Hematopoietic multipotent progenitor cell treated with erythropoietin and hydrocortisone succinate and interleukin-3 and kit ligand, for 6 days (in vitro differentiated cells): ENCODE measurements at places on chromosomes 1 and 21.
A peak's percentile ranks its signal among the peaks of the same experiment; 100 is the strongest.

DNA sequence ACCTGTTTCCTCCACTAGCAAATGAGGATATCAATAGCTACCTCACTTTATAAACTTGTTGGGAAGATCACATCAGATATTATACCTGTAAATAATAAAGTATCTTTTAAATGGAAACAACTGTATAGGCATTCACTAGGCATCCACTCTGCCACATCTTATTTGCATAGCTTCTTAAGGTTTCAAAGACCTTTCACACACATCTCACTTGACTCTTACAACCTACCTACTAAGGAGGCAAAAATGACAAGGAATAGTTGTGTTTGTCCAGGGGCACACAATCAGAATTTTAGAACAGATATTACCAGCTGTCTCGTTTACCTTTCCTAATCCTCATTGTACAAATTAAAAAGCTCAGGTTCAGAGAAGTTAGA is 51.5 kb downstream of the VANGL2 start:
- DNase-seq, result no peak

- DNase-seq, result no peak
Measured at GRCh38 chr1:154533952-154534844, 24.3 kb downstream of the UBE2Q1 start.

GRCh38 chr1:166379447-166379846 is 212.6 kb upstream of the FAM78B start:
- no peak for DNase-seq

DNA sequence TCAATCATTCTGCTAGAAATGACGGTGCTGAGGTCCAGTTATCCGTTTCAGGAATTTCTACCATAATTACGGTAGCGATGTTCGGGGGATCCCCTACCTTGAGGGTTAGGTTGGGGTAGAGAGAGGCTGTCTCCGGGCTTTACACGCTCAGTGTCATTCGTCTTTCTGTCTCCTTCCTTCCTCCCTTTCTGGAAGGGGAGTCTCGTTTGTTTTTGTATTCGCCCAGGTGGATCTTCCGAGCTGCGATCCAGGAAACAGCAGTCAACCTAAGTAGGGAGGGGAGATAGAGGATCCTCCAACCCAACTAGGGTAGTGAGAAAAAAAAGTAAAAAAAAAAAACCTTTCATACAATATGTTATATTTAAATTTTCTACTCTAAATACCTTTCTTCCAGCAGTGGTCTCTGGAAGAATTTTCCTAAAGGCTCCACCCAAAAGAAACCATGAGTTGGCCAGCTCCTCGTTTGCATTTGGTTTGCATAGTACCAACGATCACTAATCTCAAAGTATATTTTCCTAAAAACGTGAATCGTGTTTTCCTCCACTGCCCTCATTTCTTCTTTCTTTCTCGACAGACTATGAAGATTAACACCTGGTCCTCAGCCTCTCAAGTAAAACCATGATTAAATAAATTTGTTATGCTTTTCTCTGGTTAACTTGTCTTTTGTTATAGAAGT is 611 bp upstream of the PIK3C2B start:
- DNase-seq, result no peak

DNA sequence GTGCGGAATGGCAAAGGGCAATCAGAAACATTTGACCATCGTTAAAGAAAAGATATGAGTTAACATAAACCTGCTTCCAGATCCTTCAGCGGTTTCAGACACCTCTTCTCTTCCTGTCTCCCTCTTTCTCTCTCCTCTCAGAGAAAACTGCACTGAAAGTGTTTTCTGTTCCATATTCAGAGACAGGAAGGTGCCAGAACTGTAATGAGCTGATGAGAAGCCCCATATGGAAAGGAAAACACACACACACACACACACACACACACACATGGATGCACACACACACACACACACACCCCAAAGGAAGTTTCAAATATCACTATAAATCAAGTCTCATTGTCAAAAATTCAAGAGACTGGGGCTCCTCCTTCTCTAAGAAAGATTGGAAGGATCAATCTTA is 515.5 kb downstream of the NUF2 start:
- DNase-seq, result no peak

- DNase-seq, result no peak
Measured at GRCh38 chr1:40362699-40363098, 10.8 kb upstream of the SMAP2 start.

DNA sequence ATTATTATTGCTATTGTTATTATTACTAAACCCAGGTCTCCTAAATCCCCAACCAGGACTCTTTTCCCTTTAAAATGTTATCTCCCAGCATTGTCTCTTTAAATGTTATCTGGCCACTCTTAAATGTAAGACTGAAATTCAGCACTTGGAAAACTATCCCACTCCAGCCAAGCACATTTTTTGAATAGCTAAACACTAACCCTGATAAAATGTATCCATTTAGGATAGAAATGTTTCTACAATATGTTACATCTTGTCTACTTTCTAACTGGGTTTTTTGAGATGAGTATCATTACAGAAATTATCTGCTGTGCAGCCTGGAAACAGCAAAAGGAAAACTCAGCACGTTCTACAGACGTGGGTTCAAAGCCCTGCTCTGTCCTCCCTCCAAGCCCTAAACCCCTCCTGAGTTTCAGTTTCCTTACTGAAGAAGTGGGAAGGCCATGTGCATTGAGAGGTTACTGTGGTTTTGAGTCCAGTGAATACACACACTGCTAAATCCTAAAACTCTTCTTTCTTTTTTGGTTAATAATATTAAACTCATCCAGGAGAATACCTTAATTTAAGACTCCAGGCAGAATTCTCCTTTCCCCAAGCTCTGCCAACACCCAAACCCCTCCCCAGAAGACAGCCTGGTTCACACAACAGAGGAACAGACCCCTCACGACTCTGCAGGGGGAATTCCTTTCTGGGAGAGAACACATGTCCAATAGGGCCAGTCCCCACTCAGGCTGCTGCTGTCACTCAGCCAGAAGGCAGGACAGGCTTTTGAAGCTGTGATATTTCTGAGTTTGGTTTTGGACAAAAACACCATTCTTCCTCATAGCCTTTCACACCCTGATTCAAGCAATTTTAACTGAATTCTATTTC is 41.9 kb downstream of the HIVEP3 start:
- no peak for DNase-seq

- peak; percentile 85 for DNase-seq
Measured at GRCh38 chr1:21216835-21217811, 40.4 kb upstream of the EIF4G3 start.

DNA sequence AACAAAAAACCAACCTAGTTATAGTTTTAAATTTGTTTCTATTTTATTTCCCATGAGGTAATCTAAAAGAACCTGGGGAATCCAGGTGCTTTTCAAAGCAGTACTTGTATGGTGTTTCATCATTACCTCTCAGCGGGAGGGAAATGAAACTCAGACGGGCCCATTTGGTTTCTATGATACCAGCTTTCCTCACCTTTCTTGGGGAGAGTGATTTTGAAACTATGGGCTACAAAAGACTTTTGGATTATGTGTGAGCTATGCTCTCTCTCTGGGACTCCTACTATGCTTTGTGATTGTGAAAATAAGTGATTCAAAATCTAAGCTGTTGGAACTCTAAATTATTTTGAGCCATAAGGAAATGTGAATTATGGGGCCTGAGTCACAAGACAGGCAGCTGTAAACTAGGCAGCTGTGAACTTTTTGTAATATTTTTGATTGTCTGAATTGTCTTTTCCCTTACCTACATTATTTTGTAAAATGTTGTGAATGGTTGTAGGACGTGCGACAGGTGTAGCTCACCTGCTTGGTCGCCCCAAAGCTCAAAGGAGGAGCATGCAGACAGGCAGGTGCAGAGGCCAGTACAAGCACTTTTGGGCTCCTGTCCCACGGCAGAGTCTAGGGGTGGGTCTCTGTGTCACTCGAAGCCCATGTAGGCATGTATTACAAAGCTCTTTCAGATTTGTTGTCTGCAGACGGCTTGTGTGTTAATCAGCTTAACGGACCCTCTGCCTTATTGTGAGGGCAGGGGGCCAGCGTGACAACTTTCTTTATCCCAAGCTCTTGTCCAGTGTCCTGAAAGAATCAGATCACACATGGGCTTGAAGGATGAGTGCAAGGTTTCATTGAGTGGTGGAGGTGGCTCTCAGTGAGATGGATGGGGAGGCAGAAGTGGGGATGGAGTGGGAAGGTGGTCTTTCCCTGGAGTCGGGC is 64.8 kb upstream of the BACH1 start:
- no peak for DNase-seq

GRCh38 chr1:212559929-212560328 is 48.6 kb upstream of the ATF3 start:
- no peak for DNase-seq

- no peak for DNase-seq
Measured at GRCh38 chr1:172938681-172939080, 112.1 kb downstream of the TNFSF18 start.

GRCh38 chr1:152972196-152972886 is 1.9 kb downstream of the SPRR4 start:
- no peak for DNase-seq

DNA sequence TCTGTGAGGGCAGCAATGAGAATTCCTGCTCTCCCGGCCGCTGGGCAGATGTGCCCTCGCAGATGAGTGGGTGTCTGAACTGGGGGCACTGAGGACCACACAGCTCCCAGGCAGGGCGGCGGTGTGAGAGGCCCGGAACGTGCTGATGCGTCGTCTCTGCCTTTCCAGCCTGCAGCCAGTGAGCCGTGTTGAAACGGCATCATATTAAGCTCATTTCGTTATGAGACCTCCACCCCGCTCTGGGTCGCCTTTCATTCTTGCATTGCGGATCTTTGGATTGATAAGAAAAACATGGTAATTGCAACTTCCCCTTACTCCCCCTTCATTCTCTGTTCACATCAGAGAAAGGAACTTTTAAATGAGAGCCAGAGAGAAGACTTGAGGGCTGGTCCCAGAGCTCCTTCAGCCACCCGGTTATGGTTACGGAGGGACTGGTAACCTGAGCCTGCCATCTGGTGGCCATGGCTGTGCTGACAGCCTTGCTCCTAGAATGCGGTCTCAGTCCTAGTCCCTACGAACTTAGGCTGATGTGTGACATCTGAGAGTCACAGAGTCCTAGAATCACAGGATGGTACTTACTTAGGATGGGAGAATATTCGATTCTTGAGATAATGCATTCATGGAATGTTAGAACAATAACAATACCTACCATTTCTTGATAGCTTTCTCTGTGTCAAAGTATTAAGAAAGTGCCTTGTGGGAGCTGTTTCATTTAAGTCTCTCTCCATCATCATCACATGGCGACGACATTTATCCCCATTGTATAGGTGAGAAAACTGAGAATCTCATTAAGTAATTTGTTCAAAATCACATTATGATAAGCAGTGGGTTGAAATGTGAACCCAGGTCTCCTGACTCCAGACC is 271.0 kb downstream of the TRABD2B start:
- DNase-seq, result peak; percentile 88

DNA sequence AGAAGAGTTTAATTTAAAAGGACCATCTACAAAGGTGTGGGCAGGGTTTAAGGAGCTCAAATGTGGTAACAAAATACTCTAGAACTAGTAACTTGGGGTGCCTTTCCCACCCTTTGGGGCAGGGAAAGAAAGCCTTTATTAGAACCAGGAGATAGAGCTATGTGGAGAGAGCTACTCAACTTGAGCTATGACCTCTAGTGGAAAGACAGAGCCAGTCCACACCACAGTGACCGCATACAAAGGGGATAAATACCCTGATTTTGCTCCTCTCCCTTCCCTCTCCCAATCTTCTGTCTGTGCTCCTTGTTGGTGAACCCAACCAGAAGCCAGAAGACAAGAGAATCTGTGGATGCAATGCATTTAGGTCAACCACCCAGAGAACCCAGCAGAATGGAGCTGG is 54.4 kb upstream of the JAK1 start:
- DNase-seq, result peak; percentile 41

- no peak for DNase-seq
Measured at GRCh38 chr1:174689524-174689923, 241.8 kb downstream of the GPR52 start.

GRCh38 chr1:17199267-17200044 is 5.5 kb upstream of the PADI1 start:
- no peak for DNase-seq

GRCh38 chr1:116287341-116288200 is 85.5 kb upstream of the ATP1A1 start:
- no peak for DNase-seq

GRCh38 chr1:227946624-227947385 is 927 bp downstream of the WNT9A start:
- DNase-seq, result peak; percentile 69

DNA sequence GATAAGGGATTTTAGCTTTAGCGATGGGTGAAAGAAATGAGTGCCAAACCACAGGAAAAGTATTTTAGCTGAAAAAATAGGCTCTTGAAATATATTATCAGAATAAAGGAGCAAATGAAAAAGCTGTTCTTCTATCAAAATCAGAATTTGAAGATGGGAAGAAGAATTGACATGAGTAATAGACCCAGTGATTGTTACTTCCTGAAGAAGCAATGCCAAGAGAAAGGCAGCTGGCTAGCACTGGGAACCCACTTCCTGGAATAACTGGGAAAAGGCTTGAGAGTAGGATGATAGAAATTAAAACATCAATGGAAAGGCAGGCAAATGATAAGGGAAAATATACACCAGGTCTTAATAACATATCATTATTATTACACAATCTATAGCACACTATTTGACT is 29.9 kb upstream of the LYPLAL1 start:
- no peak for DNase-seq

DNA sequence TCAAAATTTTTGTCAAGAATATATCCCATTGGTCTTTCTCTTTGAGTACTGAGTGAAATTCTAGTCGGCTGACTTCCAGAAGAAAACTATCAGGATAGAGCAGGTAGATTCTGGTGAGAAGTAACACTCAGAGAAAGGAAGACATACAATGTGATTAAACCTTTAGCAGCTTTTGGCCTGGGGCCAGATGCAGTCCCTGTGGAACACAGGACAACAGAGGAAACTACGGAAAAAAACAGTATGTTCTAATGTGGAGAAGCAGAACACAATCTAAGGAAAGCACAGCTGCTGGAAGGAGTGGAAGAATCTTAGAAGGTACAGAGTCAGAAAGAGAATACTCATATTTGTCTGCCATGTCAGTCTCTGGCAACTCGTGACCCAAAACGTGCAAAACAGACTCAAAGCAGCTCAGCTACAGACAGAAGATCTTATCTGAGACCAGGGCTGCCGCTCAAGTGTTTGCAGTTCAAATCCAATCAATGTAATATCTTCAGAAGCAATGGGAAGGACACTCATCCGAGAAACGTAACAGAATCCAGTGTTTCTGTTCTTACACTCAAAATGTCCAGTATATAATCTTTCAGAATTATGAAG is 283.8 kb downstream of the MRPL39 start:
- DNase-seq, result no peak

DNA sequence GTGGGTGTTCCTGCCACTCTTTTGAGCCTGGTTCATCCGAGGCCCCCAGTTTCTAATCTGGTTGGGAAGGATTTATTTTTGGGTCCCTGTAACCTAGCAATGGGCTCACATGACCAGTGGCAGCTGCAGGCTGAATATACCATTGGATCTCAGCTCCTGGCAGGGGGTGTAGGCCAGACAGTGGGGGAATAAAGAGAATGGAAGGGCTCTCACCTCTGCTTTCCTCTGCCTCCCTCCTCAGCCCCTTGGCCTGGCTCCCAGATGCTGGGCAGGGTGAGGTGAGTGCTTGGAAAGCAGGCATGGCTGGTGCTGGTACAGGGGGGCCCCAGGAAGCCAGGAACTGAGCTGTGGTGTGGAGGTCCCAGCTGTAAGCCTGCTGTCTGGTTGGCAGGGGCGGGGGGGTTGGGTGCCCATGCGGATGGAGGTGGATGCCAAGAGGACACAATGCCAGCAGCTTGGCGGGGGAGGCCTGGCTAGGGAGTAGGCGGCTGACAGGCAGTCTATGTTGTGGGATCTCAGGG is 3.6 kb upstream of the GPR61 start:
- DNase-seq, result no peak

GRCh38 chr1:117467336-117467735 is 100.1 kb downstream of the MAN1A2 start:
- no peak for DNase-seq

- DNase-seq, result no peak
Measured at GRCh38 chr1:25577134-25577920, 33.9 kb downstream of the LDLRAP1 start.
